Activated naive CD4-positive, alpha-beta T cell treated with anti-CD3 and anti-CD28 coated beads, Interleukin-2, amount 50 U/mL, for 16 hours (primary cell): ENCODE measurements at places on chromosomes 6 and 20.
A peak's percentile ranks its signal among the peaks of the same experiment; 100 is the strongest.

- no peak for DNase-seq
Observed at GRCh38 chr20:63577317-63577894, 3.4 kb upstream of the HELZ2 start.

- no peak for DNase-seq
Observed at GRCh38 chr20:8938532-8938931, 130.4 kb upstream of the PLCB4 start.

DNA sequence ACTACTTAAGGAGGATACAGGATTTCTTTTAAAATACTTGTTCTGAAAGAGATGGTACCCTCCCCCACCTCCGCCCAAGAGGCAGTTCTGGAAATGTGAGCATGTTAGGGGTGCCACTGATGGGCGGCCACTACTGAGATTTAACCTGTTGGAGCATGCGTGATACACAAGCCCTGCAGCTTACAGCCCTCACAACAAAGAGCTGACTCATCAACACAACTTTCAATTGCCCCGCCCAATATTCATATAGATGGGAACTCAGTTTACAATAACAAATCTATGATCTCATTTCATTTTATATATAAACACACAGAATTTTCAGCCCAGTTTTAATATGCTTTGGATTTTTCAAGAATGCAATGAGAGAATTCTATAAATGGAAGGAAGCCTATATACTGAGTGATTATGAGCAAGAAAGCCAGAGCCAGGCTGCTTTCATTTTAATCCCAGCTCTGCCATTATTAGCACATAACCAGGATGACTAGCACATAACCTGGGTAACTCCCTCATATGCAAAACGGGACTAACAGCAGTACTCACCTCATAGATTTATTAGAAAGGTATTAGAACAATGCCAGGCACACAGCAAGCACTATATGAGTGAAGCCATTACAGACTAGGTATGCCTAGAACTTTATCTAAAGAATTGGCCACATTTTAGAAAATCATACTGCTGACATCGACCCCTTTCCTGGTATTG, 45.6 kb upstream of the IPCEF1 start:
- no peak for DNase-seq

- no peak for DNase-seq
Observed at GRCh38 chr6:39669973-39670342, 55.2 kb downstream of the KIF6 start.

DNA sequence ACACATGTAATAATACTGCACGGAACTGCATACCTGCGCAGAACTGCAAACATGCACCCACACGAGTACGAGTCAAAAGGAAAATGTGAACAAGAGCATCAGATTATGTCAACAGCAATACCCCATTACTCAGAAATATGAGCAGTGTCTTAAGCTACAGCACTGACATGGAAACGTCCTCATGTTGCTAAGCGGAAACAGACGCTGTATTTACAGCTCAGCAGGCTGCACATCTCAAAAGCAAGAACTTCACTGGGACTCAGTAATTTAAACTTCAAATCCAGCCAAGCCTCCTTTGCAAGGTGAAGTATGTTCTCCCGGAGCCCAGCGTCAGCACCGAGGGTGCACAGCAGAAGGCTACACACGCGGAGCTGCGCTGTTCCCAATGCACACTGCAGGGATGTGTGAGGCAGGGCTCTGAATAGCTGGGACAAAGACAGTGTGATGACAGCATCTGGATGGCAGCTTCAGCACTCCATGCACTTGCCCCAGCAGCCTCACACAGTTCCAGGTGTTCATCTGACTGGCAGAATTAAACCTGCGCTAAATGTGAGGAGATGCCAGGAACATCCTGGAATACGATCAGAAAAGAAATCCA, 202.8 kb downstream of the WDR27 start:
- no peak for DNase-seq

DNA sequence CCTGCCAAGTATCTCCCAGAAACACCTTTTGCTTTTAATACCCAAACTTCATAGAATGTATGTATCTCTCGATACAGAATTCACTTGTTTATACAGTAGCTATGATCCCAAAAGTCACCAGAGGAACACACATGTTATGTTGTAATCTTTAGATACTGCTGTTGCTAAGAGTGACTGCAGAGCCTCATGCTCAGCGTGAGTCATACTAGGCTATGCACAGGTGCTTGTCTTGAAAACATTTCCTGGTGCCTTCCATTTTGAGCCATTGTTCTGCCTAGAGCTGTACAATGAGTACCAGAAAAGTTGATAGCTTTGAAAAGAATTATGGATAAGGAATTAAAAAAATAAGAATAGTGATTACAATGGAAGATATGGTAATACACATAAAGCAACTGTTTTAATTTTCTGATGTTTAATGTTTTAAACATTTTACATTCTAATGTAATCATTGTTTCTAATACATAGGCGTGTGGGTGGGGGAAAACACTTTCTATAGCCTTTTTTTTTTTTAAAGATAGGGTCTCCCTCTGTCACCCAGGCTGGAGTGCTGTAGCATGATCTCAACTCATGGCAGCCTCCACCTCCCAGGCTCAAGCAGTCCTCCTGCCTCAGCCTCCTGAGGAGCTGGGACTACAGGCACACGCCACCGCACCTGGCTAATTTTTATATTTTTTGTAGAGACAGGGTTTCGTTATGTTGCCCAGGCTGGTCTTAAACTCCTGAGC, 79.4 kb downstream of the CD24 start:
- no peak for DNase-seq

DNA sequence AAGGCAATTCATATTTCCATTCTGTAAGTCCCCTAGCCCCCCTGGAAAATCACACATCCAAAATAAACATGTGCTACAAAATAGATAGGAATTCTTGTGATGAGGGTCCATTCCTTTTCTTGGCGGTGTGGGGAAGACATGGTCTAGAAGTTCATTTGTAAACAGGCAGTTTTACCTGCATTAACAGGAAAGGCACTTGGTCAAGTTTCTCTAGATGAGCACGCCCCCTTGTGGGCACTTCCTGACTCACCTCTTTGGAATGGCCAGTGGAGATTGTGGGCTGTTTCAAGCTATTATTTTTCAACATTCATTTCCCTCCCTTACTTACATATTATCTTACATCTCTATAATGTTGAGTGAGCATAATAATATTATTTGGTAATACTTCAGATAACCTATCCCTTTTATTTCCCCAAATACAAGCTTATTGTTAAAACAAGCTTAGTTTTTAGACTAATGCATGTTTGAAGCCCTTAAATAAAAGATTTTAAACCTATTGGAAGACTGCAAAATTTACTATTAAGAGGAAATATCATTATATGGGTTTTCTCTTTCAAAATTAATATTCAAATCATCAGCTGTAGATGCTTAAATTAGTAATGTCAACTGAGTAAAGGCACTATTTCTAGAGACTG, 92.1 kb downstream of the TASP1 start:
- DNase-seq, result peak; percentile 62

GRCh38 chr20:32964575-32964974, 39.7 kb downstream of the SUN5 start:
- DNase-seq, result no peak

GRCh38 chr6:87909849-87910248, 137.8 kb upstream of the SPACA1 start:
- no peak for DNase-seq

DNA sequence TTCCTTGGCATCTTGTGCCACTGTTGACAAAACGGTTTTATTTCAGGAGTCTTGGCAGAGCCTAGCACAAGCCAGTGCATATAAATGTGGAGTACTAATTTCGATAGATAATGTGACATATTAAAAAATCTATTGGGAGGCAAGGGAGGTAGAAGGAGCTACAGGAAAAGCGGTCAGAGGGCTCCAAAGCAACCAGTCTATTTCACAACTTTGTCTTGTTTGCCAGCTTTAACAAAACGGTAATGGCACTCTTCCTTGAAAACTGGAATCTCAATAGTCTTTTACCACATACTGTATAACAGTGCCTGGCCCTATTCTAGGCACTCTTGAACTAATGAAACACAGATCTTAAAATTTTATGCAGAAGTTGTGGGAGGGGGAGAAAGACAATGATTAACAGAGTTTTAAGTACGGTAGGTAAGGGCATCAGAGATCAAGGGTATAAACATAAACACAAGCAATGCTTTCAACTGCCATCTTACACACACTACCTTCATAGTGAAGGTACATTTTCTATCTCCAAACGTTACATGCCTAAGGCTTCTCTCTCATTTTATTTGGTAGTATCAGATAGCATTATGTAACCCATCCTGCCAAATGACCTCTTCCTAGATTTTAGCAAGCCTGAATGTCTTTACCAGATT, 33.5 kb upstream of the SYNCRIP start:
- DNase-seq, result no peak

- no peak for DNase-seq
Observed at GRCh38 chr6:114063956-114064355, 93.0 kb upstream of the HDAC2 start.

GRCh38 chr6:1389369-1390132, at the start of gene FOXF2:
Gene FOXF2, plus strand, starts transcription at chr6:1389576. Its CDS starts 372 bp downstream, at chr6:1389948.
- no peak for DNase-seq

DNA sequence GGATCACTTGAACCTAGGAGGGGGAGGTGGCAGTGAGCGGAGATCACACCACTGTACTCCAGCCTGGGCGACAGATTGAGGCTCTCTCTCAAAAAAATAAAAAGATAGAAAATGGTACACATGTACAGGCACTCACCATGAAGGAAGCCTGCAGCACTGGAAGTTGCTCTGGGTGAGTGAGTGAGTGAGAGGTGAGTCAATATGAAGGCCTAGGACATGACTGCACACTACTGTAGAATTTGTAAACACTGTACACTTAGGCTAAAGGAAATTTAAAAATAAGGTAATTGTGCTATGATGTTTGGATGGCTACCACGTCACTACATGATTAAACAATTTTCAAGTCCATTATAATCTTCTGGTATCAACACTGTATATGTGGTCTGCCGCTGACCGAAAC, 216.2 kb downstream of the FOXC1 start:
- no peak for DNase-seq

DNA sequence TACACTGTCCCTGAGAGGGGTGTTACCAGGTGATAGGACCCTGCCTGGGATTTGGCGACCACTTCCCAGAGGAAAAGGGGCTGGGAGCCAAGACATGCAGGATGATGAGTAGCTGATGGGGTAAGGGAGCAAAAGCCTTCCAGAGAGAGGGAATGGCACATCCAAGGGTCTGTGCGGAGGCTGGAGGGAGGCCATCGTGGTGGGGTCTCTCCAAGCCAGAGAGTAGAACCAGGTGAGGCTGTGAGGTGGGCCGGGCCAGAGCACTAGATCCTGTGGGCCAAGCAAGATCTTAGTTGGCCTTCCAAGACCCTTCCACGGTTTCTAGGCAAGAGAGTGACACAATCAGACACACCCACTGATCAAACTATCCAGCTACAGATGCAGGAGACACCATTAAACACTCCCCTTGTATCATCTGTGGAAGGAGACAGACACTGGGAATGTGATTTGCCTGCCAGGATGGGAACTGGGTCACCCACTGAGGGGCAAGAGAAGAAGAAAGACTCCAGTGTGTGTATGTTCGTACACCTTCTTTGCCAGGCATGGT, 128.9 kb downstream of the BANF2 start:
- no peak for DNase-seq

- no peak for DNase-seq
Observed at GRCh38 chr6:112851146-112851545, 504.0 kb downstream of the RFPL4B start.

DNA sequence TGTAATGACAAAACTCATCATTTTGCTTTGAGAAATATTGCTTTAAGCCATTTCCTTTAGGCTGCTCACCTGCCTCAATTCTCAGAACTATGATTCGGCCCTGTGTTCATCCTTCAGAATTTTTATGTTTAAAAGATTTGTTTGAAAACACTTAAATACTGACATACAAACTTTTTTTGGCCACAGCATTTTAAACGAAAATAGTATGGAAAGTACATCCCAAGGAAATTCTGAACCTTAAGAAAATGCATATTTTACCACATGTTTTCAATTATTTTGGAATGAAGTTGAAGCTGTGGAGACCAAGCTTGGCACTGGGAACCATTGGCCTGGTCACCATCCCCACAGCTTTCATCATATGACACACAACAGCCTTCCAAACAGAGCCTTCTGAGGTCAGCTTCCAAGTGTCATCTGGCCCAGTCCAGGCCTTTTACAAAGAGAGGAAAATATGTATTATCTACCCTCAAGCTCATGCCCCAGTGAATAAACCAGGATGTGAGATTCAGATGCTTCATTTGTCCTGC, 83.3 kb downstream of the SOD2 start:
- no peak for DNase-seq

- DNase-seq, result no peak
Observed at GRCh38 chr20:44248410-44248759, 1.3 kb downstream of the GDAP1L1 start.

GRCh38 chr6:119602215-119603178, 252.9 kb upstream of the MAN1A1 start:
- DNase-seq, result no peak

DNA sequence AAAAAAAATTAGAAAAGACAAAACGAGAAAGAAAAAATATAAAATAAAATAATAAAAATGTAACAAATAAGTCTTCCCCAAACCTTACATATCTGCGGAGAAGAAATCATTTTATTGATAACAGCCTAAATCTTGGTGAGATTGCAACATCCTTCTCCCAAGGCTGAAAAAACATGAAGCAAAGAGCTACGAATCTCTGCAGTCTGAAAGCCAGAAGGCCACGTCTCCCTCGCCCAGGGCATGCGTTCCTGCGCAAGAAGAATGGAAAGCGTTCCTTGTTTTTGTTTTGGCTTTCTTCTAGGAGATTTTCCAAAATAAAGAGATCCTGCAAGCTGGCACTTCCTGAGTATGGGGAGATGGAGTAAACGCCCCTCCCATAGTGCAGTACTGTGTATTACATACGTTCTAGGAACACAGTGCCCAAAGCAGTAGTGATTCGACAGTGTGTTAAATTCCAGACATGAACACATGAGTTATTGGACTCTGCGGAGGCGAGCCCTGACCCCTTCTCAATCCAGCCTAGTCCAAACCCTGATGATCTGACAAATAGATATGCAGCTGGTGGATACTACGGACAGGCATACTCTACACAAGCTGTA, 126.7 kb upstream of the RREB1 start:
- no peak for DNase-seq

GRCh38 chr6:53910834-53911233, 116.0 kb downstream of the LRRC1 start:
- DNase-seq, result no peak

- peak; percentile 17 for DNase-seq
Observed at GRCh38 chr6:4774715-4775493, 1.3 kb upstream of the CDYL start.

GRCh38 chr6:43174263-43175112, 3.4 kb downstream of the SRF start:
- DNase-seq, result peak; percentile 87

- no peak for DNase-seq
Observed at GRCh38 chr6:70524721-70525286, 41.9 kb upstream of the SDHAF4 start.
